ENCODE measurements at places on chromosomes 1 and 21. TPM values are rescaled to one million over a fixed set of nuclear protein-coding genes. Genes with fewer than 3 reads are reported as not detected.

- peak; percentile 39 for DNase-seq
Measured at GRCh38 chr21:45525153-45525909, 16.9 kb downstream of the SLC19A1 start.

DENND2D gene
- total RNA-seq = 61.6 TPM

DNA sequence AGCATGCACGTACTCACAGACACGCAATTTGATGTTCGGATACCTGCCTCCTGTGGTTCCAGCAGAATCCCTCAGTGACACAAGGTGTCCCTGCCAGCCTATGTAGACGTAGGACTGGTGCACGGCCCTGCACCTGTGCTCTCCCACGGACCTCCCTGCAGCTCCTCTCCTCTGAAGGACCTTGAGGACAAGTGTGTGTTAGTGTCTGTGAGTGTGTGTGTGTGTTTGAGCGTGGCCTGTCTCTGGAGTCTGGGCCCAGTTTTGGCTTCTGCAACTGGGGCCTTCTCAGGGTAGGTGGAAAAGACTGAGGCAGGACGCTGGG lies 22.5 kb upstream of the DMBX1 start:
- DNase-seq = no peak

DNA sequence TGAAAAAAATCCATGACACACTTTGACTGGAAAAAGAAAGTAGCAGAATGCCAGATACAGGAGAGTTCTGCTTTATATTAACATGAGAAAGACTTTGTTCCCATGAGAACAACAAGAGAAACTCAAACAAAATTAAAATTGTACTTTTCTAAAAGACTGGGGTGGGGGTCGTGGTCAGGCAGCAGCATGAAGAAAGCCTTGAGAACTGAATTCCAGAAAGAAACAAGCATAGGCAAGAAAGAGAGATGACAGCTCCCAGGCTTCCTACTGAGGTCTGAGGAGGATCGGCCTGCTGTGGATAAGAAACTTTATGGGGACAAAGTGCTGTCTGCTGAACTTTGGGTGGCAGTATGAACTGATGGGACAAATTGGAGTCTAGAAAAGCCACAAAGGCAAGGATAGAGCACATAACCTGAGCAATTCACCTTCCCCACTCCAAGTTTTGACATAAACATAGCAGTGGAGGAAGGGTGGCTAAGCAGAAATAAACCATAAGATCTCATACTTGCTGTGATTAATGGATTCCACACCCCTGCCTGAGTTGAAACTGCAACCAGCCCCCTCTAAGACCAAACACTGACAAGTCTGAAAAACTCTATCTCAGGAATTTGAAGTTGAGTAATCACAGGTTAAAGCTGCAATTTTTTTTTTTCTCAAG lies 43.7 kb downstream of the COL6A1 start:
- peak; percentile 59 for DNase-seq
